HT1080 (cell line): ENCODE measurements at places on chromosomes 5 and 9. TPM values are rescaled to one million over a fixed set of nuclear protein-coding genes. Genes with fewer than 3 reads are reported as not detected.

DNA sequence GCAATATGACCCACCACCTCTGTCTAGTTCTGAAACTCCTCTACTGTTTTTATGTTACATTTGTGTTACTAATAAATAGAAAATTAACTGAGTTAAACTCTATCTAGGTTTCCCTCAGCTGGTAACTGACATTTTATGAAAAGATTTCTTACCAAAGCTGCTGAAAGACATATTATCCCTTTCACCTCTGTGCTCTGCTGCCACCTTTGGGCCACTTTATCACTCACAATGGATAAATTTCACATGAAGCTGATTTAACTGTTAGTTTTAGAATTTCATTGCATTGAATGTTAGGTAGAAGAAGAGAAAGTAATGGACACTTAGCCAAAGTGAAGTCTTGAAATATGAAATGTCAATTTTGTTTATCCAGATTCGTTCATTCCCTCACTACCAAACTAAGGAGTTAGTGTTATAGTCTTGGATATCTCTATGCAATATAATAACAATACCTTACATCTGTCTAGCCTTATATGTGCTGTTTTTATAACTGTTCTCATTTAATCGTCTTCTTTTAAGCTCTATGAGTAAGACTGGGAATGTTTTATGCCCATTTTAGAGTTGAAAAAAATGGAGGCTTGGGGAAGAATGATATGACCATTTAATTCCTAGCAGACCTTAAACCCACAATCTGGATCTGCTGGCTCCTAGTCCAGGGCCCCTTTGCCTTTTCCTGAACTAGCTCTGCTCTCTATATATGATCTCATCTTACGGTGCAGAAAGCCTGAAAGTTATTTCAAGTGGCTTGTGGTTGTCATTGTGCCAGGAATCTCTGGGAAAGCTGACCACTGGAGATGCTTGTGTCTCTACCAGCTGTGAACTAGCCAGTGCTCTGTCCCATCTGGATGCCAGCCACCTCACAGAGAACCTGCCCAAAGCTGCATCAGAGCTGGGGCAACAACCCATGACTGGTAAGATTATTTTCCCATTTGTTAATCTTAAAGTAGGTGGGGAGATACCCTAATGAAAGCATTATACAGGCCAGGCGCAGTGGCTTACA is 97.1 kb downstream of the GOLPH3 start:
- peak; percentile 67 for DNase-seq

Gene FLT4
- 0.03 and 0.31 TPM in 2 replicates for total RNA-seq

GRCh38 chr9:86077276-86077675 is 22.1 kb downstream of the GOLM1 start:
- DNase-seq = no peak

GRCh38 chr9:110109333-110110092 is 98.4 kb downstream of the C9orf152 start:
- no peak for DNase-seq

Gene TEX48
- total RNA-seq = 0.96 TPM in 1 of 2 replicates, not detected in the other

DNA sequence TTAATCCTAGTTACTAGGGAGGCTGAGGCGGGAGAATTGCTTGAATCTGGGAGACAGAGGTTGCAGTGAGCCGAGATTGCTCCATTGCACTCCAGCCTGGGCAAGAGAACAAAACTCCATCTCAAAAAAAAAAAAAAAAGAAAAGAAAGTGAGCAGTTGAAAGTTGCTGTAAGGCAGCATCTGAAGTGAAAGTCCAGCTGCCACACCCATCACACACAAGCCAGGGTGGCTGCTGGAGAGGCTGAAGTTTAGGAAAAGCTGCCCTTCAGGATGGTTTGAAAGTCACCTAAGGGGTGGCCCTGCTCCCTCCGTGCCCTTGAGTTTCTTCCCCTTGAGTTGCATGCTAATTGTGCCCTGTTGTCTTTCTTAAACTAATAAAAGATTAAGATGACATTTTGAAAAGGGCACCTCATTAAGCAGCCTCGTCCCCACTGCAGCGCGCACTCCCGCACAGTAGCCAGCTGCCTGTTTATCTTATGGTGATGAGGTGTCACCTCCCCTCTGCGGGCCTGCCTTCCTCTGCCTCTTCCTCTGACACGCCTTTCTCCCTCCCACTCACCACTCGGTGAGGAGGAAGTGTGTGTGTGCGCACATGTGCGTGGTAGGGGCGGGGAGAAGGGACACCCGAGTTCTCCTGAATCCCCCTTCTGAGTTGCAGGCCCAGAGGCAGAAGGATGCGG is 104.2 kb upstream of the PANK3 start:
- no peak for DNase-seq

Gene SOX30
- not detected in 2 replicates for total RNA-seq

Gene MOB3B
- 2.1 and 3.0 TPM in 2 replicates for total RNA-seq
